Activated CD4-positive, alpha-beta T cell treated with anti-CD3 and anti-CD28 coated beads for 1 hour (primary cell): ENCODE measurements at places on chromosomes 5 and 9.

DNA sequence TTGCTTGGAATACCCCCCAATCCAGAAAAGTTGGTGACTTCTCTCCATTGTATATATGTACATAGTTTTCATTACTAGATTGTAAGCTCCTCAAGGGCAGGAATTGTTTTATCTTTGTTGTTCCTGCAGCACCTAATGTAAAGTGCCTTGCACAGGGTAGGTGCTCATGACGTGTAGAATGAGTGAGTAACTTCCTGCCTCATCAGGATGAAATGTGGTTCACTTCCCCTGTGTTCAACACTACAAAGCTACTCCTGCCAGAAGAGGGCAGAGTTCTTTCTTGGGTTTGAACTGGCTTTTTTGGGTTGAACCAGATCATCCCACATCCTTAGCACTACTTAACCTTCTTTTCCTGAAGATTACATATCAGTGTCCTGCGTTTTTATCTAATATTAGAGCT lies 23.9 kb downstream of the GTF3C4 start:
- DNase-seq = no peak

DNA sequence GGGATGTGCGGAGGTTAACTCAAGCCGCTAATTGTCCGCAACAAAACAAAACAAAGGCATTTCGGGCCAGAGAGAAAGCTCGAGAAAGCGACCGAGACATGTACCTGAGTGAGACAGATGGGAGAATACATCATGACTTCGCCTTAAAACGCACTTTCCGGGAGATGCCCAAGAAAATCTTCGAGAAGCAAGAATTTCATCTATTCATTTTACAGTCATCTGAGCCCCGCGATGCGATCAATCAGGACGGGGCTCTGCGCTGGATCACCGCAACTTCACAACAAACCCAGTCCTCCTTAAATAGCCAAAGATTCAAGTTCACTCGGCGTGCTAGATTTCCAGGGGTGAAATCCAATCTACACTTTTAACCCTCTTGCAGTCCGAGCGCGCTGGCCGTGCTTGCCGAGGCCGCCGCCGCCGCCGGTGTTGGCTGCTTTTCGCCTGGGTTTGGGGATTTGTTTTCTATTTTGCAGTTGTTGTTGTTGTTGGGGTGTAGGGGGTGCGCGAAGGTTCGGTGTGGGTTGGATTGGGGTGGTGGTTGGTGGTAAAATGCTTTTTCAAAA lies 482 bp downstream of the NFIB start:
- no peak for DNase-seq

GRCh38 chr5:54066433-54066832 lies 243.9 kb downstream of the ARL15 start:
- no peak for DNase-seq

DNA sequence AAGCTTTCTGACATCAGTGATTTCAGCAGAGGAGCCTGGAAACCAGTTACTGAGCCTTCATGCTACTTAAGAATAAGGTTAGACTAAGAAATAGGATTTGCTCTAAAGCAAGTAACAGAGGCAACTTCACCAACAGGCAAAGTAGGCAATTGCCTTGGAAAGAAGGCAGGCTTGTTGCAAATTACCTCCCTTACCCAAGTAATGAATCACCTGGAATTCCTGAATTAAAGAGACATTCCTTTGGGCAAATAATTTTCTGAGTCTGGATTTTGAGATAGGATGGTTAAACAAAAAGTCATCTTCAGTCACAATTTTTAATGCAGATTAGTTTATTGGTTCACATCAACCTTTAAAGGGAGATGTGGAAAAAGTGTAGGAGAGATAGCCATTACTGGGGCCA lies 92.8 kb downstream of the ITGA1 start:
- DNase-seq = no peak

DNA sequence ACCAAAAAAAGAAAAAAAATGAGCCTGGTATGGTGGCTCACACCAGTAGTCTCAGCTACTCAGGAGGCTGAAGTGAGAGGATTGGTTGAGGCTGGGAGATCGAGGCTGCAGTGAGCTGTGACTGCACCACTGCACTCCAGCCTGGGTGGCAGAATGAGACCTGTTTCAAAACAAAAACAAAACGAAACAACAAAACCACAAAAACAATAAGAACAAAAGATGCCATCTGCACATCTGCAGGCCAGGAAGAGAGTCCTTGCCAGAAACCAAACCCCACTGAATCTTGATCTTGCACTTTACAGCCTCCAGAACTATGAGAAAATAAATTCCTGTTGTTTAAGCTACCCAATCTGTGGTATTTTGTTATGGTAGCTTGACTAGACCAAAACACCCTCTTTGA lies 207.7 kb downstream of the YTHDC2 start:
- no peak for DNase-seq

GRCh38 chr5:24475101-24475500 lies 169.7 kb downstream of the CDH10 start:
- DNase-seq = no peak

DNA sequence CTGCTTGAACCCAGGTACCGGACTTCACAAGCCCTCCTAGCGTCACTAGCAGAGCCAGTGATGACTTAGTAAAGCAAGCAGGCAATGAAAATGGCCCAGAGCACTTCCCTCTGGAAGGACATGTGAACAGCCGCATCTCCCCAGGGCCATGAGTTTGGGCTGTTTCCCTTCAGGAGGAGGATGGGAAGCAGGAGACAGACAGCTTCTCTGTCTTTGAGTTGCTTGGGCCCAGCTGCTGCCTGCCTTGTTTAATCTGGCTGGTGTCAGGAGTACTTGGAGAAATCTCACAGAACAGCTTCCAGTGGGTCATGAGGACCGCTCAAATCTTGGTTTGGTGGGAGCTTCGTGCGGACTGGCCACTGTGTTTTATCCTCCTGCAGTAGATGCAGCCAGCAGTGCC lies 25.4 kb upstream of the WWC1 start:
- no peak for DNase-seq

GRCh38 chr9:137592767-137593166 lies 2.5 kb upstream of the ZMYND19 start:
- DNase-seq = no peak

DNA sequence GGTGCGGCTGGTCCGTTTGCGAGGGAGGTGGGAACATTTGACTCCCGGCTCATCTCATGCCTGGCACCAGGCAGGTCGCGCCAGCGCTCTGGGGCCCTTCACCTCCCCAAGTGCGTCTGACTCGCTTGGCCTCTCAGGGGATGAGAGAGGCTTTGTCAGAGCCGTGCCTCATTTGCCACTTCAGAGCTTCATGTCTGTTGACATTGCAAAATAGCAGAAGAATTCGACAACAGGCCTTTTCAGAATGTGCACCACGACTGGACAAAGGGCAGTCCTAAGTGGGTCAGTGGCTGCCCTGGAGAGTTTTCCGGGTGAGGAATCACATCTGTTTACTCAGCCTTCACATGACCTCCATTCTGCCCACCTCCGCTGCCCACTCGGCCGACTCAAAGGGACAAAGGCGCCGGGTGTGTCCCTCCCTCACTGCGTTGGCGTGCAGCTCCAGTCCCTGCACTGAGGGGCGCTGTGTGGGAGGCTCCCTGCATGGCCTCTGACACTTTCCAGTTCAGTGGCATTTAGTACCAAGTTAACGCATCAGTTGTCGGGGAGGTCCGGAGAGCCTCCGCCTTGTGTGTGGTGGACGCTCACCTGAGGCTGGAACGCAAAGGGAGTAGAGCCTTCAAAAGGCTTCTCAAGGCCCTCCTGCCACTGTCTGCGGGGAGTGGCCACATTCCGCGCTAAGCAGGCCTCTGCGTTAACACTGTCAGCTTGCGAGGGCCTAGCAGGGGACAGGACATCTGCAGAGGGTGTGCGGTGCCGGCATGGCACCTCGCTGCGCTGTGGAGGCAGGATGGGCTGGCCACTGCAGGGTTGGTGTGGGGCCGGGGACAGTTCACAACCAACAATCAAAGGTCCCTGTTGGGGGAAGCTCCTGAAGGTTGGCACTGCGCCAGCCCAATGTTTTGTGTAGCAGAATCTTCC lies 171.5 kb downstream of the NXNL2 start:
- DNase-seq = no peak

GRCh38 chr5:54024466-54024865 lies 285.9 kb downstream of the ARL15 start:
- no peak for DNase-seq

DNA sequence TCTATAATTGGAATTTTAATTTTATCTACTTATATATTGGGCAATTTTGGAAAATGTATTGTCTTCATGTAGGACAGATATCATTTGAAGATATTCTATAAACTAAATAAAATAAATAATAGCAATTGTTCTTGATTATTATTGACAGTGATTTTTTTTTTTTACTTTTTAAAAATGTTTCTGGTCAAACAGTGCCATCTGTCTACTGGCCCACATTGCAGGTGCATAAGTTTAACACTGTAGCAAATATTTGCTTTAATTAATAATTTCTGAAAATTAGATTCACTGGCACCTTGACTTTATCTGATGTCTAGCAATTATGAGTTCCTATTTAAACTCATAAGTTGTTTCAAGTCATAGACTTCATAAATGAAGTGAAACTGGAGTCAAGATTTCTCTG lies 41.1 kb upstream of the ISOC1 start:
- DNase-seq = no peak

DNA sequence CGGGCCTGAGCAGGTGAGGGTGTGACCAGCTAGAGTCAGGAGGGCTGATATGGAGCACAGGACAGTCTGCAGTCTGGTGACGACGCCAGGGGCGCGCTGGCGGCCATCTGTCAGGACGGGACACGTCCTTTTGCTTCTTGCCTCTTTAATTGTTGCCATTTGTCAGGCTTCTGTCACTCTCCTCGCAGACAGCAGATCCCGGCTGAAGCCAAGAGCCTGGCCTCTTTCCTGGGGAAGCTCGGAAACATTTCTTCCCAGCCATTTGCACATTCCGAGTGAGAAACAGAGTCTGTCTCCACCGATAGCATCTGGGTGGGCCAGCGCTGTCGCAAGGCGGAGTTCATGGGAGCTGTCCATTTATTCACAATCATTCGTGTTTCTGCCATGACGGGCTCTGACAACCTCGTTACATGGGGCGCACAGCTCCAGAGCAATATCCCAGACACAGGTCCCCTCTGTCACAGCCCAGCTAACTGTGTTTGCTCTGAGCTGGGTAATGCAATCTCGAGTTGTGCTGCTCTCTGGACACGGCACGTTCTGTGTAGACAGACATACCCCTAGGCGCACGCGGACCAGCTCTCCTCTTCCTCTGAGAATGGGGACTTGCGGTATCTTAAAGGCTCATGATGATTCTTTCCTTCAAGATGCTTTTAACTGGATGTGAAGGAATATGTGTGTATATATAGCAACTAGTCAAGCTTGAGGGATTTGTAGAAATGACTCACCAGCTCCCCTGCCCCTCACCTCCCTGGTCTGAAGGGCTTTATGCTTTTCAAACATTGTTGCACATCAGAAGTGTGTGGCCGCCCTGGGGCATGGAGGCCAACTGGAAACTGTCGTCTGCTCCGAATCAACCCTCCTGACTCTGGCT lies 105.3 kb upstream of the FCN2 start:
- DNase-seq = no peak

DNA sequence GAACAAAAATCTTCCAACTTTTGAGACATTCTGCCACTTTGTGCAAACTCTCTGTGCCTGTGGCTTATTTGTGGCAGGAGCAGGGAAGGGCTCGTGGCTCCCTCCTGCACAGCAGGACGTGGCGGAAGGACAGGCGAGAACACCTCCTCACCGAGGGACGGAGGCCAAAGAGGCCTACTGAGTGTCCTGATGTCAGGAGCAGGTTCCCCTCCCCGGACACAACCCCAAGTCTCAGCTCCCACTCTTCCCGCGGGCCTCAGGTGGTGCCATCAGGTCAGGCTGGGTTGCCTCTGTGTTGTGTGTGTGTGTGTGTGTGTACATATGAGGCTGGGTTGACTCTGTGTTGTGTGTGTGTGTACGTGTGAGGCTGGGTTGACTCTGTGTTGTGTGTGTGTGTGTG lies 136.8 kb upstream of the LPCAT1 start:
- no peak for DNase-seq

GRCh38 chr9:74499770-74500583 lies 2.8 kb downstream of the RORB start:
- DNase-seq = no peak

GRCh38 chr5:57956636-57957035 lies 474.0 kb upstream of the ACTBL2 start:
- DNase-seq = no peak

DNA sequence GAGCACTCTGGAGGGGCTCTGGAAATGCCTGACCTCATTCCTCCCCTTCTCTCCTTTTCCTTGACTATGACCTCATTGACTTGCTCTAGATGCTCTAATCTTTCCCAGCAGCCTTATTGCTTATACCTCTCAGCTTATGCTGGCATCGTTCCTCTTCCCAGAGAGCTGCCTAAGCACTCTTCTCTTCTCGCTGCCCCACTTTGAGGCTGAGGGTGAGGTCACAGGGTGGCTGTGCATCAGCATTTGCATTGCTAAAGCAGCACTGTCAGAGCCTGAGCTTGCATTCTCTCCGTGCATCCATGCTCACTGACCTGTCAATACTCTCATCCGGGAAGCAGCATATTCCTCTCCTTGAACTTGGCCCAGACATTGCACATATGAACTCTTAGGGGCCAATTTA lies 96.4 kb upstream of the NTRK2 start:
- no peak for DNase-seq

- no peak for DNase-seq
Observed at GRCh38 chr9:24257726-24258125, 288.0 kb downstream of the IZUMO3 start.

DNA sequence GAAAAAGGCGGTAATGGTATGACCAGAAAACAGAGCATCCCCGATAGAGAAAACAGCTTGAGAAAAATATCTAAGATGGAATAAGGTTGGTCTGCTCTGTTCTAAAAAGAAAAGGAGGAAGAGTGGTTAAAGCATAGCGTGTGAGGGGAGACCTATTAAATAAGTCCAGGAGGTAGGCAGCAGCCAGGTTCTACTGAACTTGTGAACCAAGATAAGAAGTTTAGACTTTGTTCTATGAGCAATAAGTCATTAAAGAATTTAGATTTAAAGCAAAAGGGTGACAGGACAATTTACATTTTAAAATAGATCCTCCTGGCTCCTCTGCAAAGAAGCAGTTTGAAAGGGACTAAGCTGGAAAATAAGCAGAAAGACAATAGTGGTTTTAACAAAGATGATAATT lies 81.3 kb upstream of the COX7C start:
- no peak for DNase-seq

DNA sequence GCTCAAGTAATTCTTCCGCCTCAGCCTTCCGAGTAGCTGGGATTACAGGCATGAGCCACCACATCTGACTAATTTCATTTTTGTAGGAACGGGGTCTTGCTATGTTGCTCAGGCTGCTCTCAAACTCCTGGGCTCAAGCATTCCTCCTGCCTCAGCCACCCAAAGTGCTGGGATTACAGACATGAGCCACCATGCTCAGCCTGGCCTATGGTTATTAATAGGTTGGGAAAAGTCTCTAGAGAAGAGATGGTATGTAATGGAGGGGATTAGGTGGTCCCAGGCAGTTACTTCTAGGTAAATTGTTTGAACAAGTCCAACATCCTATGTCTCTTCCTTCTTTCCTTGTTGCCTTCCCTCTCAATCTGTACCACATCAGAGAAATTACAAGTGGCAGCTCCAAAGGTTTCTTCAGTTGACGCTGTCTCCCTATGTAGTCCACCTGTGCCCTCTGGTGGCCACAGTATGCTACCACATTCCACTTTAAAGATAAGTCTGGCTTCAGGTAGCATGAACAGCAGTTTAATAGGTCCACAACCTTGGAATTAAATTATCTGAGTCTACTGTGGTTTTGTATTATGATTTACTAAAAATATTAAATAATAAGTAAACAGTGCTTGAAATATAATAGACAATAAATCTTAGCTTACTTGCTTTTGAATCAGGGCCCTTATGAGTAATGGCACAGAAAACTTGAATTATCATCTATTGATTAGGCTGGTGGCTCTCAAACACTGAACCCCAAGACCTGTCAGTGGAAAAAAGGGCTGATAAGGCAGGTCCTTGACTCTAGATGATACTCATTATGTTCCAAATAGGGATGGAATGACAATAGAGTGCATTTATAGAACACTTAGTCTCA lies 9.7 kb downstream of the TIGD6 start:
- peak; percentile 55 for DNase-seq
